ENCODE measurements at places on chromosomes 5 and 9. TPM values are rescaled to one million over a fixed set of nuclear protein-coding genes. Genes with fewer than 3 reads are reported as not detected.

RASGEF1C gene
- total RNA-seq = not detected

LHX6 gene
- total RNA-seq = not detected

BHMT2 gene
- total RNA-seq = 2.6 TPM

COL27A1 gene
- 58.0 TPM for total RNA-seq

PCDHA10 gene
- 3.1 TPM for total RNA-seq

PTCH1 gene
- 8.3 TPM for total RNA-seq

FBP1 gene
- total RNA-seq = 28.5 TPM

SLC25A2 gene
- total RNA-seq = not detected

SEMA4D gene
- total RNA-seq = 15.6 TPM

PLPPR1 gene
- not detected for total RNA-seq
